HT1080 (cell line): ENCODE measurements at places on chromosomes 13 and 19. TPM values are rescaled to one million over a fixed set of nuclear protein-coding genes. Genes with fewer than 3 reads are reported as not detected.
A peak's percentile ranks its signal among the peaks of the same experiment; 100 is the strongest.

- DNase-seq: peak; percentile 88
Observed at GRCh38 chr13:94656766-94657165, 55.1 kb downstream of the GPR180 start.

The CPAMD8 gene
- not detected in 2 replicates for total RNA-seq

DNA sequence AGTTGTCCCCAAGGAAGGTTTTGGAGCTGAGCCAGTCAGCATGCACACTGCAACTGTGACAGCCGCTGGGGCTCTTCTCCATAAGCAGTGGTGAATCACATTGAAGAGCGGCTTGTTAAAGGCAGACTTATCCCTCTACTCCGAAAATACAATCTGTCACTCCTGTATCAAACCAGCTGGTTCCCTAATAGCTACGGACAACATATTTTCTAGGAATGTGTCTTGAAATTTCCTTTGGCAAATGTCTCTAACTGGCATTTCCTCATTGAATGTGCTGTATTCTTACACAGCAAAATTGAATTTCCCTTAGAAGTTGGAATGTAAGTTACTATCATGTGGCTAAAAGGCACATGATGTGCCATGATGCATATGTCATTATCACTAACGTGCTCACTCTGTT is 104.0 kb upstream of the GPR12 start:
- DNase-seq: no peak

The ZNF583 gene
- 4.5 and 6.0 TPM in 2 replicates for total RNA-seq

The ZNF653 gene
- total RNA-seq: 5.2 and 11.6 TPM in 2 replicates

The DCT gene
- total RNA-seq: 2.2 and 3.2 TPM in 2 replicates

GRCh38 chr19:56477429-56478338 is 539 bp upstream of the ZNF667 start:
- peak; percentile 1 for DNase-seq

- DNase-seq: no peak
Observed at GRCh38 chr19:52941941-52942385, 18.7 kb upstream of the ZNF888 start.

DNA sequence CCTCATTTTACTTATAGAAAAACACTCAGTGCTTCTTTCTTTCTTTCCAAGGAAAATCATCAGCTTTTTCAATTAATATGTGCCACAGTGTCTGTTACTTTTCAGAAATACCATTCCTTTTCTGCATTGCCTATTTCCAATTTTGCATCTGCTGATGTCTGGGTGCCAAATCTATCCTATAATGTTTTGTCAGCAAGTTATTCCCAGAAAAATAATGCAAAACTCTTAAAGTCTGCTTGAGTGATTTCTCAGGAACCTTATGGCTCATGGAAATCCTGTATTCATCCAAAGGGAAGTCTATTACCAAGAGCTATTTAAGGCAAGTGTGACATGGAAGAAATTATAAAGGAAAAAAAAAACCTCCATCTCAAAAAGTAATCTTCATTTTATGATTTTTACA is 224.4 kb downstream of the FGF14 start:
- no peak for DNase-seq

The CEACAM5 gene
- not detected in 2 replicates for total RNA-seq

- peak; percentile 10 for DNase-seq
Observed at GRCh38 chr19:39637891-39638290, 17.8 kb upstream of the LGALS16 start.

GRCh38 chr19:38964738-38965137 is 10.8 kb downstream of the FBXO17 start:
- no peak for DNase-seq

GRCh38 chr13:73891805-73892204 is 242.4 kb downstream of the KLF12 start:
- DNase-seq: no peak

DNA sequence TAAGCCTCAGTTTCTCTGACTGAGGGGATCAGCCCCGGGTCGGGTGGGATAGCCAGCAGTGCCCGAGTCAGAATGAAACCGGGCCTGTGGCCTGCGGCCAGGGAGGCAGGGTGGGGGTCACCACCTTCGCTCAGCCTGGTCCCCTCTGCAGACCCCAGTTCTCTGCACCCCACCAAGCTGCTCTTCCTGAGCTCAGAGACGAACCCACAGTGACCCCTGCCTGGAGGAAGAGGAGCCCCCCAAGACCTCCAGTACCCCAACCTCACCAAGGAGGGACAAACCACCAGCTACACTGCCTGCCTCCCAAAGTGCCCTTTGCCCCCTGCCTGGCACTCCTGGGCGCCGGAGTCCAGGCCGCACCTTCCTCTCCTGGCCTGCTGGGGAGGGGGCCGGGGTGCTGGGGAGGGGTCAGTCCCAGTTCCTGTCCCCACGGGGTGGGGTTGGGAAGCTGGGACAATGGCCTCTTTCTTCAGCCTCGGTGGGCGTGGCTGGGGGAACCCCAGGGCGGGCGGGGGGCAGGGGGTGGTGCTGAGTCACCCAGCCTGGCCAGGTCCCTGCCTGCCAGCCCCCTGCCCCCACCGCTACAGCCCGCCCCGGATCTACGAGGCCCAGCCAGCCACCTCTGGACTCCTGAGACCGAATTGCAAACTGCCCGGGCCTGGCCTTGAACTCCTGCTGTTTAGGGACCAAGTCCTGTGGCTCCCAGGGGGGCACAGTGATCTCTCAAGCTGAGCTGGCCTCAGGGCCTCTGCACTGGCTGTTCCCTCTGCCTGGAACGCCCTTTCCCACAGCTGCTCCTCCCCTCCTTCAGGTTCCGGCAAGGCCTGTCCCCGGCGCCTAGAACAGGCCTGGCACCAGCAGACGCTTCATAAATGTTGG is 14.3 kb downstream of the ZBTB7A start:
- DNase-seq: peak; percentile 73

DNA sequence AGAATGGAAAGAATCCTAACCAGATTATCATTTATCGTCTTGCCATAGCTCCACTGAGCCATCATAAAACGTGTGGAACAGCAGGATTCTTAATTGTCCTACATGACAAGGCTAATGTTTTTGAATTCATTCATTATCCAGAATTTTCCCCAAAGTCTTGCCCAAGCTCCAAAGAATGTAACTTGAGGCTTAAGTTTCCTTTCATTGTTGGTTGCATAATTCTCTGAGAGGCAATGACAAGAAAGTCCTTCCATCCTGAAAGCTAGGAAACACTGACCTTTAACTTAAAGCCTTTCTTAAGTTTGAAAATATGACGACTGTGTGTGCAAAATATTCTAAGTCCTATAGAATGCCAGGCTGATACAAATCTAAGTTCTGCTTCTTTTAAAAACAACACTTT is 546.1 kb downstream of the SUCLA2 start:
- DNase-seq: no peak

- no peak for DNase-seq
Observed at GRCh38 chr13:32967584-32968182, 48.5 kb upstream of the KL start.

The USHBP1 gene
- total RNA-seq: 0.07 TPM in 1 of 2 replicates, not detected in the other

- DNase-seq: peak; percentile 55
Observed at GRCh38 chr19:13396250-13397080, 109.8 kb downstream of the CACNA1A start.

GRCh38 chr13:100102042-100102441 is 13.1 kb downstream of the PCCA start:
- DNase-seq: no peak

DNA sequence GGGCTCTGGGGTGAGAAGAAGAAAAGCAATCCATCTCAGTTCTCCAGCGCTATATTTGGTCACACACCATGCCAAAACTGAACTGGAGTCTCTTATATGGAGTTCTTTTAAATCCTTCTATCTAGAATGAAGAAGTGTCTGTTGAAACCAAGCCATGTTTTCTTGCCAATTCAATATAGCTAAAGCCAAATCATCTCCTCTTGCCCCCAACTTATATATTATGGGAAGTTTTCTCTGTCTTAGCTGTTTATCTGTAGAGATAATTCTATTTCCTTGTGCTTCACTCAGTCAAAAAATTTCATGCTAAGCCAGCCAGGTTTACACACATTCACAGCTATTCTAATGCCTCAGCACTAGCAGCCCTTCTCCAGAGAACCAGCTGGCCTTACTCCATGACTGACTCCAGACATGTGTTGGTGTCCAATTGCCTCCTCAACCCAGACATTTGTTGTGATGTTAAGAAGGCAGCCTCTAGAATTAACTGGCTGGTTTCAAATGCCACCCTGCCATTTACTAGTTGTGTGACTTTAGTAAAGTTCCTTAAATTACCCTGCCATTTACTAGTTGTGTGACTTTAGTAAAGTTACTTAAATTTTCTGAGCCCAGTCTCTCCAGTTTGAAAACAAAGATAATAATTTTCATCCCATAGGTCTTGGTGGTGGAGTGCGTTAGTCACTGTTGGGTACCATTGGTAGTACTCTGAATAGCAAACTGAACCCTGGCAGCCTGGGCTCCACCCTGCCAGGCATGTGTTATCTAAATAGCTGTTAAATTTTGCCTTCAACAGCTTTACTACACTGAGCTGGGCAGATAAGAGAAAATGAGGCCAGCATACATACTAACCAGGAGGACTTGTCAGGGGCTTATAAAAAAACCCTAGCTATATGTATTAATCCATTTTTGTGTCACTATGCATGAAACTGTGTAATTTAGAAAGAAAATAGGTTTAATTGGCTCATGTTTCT is 525.1 kb downstream of the LMO7 start:
- no peak for DNase-seq

DNA sequence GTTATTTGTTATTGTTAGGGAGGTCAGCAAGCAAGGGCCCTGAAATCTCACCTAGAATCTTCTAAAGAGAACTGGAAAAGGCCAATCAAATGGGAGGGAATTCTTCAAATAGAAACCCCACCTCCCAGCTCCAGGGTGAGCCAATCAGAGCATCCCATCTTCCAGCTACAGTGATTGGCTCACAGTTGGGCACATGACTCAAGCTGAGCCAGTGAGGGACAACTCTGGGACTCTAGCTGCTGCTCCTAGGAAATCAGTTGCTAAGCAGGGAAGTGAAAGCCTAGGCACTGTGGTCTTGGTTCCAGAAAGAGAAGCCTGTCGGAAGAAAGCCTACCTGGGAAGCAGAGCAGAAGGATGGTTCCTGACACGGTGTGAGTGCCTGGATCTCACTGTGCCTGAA is 13.4 kb downstream of the TM6SF2 start:
- DNase-seq: peak; percentile 54

DNA sequence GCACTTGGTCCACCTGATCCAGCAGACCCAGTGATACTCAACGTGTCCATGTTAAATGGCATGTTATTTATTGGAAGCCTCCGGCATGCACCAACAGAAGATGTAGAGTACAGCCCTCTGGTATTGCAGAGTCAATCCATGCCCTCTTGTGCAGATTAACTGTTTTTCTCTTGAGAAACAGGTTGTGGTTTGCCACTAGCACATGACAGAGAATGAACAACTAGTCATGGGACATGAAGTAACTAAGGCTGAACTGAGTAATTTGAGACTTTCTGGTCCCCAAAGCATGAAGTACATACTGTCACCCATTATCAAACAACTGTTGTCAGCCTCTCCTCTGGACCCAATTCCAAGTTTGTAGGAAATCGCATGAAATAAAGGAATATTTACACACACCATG is 3.2 kb downstream of the ZNF562 start:
- DNase-seq: no peak

GRCh38 chr19:5130371-5131030 is 161.6 kb downstream of the KDM4B start:
- no peak for DNase-seq

GRCh38 chr19:2612619-2613249 is 89.8 kb downstream of the GNG7 start:
- DNase-seq: no peak

DNA sequence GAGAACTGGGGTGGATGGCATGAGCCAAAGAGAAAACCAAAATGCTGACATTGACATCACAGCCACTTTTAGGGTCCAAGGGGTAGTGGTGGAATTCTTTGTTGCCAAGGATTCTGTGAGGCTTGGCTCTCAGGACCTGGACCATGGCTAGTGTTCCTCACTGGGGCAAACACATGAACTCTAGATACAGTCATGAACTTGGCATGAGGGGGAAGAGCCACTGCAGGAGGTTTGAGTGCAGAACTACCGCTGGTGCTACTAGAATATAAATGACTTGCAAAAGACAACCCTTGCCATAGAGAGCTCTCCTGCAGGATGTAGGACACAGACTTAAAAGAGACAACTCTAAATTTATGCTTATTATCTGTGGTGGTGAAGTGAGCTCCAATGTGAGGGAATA is 29.8 kb upstream of the FRY start:
- DNase-seq: no peak

The MTUS2 gene
- total RNA-seq: under 0.01 and 0.19 TPM in 2 replicates

The LRFN3 gene
- 1.9 and 3.4 TPM in 2 replicates for total RNA-seq

- no peak for DNase-seq
Observed at GRCh38 chr19:4991996-4992698, 23.2 kb downstream of the KDM4B start.

DNA sequence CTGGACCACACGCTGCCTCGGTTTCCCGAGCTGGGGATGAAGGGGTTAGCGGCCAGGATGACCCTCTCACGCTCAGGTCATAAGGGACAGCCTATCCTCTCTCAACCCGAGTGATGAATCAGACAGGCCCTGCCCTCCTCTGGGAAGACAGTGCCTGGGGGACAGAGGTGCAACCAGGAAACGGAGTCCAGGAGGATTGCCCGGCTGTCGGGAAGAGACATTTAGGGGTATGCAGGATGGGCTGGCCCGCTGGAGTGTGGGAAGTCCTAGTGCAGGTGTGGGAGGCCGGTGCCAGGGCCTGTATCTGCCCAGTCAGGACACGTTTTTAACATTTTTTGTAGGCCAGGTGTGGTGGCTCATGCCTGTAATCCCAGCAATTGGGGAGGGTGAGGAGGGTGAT is 8.3 kb downstream of the LSM7 start:
- no peak for DNase-seq

GRCh38 chr19:33125929-33126388 is 6.0 kb upstream of the WDR88 start:
- peak; percentile 44 for DNase-seq

- no peak for DNase-seq
Observed at GRCh38 chr13:113926301-113926761, 47.5 kb downstream of the C13orf46 start.

DNA sequence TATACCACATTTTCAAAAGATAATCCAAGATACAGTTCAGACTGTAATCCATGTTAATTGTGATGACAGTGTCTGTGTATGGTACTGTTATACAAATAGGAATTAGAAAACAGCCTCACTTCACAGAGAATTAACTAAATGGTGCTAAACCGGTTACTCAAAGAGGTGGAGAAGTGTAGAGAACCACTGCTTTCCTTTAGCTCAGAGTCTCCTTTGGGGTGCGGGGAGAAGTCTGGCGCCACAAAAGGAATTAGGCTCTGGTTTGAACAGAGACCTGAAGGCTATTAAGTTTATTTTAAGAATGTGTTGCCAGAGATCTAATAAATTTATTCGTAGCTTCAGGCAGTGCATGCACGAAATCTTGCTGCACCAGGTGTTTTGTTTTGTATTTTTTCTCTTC is 65.8 kb downstream of the FREM2 start:
- no peak for DNase-seq

The ZNF682 gene
- total RNA-seq: not detected in 2 replicates

DNA sequence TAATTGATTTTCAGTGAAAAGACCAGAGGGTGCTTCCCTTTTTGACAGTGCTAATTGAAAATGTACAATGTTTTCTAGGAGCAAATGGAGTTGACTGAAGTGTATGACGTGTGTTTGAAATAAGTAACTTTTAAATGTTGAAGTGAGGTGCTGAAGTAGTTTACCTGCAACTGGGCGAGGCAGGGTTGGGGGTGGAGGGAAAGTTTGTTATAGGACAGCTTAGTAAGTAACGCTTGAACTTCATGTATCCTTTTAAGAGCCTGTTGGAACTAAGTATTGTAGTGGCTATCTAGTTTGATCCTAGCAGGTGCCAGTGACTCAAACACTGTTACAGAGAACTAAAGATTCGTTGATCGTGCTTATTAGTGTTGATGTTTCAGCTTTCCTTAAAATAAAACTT is 5.9 kb downstream of the SLAIN1 start:
- DNase-seq: no peak
